Left ventricle myocardium superior (tissue), 1 donor: ENCODE measurements at places on chromosomes 2 and 18.
A peak's percentile ranks its signal among the peaks of the same experiment; 100 is the strongest.

- no peak for DNase-seq
Observed at GRCh38 chr2:118791483-118791882, 56.0 kb downstream of the EN1 start.

- DNase-seq = no peak
Observed at GRCh38 chr2:235495373-235496238, 1.8 kb downstream of the AGAP1 start.

- DNase-seq = no peak
Observed at GRCh38 chr2:28049416-28049815, 158.9 kb downstream of the BABAM2 start.

- DNase-seq = no peak
Observed at GRCh38 chr2:20551945-20552328, 99.0 kb downstream of the HS1BP3 start.

DNA sequence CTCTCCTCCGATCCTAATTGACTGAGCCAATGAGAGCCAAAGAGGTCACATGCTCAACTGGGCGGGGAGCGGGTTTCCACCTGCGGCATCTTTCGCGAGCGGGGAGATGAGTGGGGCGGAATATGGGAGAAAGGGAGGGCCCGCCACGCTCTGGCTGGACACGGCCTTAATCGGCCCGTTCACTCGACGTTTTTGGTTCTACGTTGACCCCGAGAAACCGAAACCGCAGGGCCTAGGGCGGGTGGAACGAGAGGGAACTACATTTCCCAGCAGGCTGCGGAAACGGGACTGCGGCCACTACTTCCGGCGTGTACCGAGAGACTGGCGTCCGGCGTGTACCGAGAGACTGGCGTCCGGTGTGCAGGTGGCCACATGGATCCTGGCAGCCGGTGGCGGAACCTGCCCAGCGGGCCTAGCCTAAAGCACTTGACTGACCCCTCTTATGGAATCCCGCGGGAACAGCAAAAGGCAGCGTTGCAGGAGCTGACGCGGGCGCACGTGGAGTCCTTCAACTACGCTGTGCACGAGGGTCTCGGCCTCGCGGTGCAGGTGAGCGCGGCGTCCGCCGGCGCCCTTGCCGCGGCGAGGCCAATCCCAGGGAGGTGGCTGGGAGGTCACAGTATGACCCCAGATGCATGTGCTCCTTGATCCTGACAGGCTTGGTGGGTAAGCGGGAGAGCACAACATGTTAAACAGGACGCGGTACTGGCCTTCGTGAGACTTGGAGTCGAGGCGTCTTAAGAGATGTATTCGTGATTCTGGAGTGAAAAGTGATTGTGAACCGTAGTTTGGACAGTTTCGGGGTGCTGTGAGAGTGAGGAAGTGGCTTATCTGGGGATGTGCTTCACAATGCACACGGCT, at the start of gene POLR1B:
Gene POLR1B (plus strand): TSS at position 343 of the 861 bp plus-strand sequence. CDS start 30 bp downstream, at position 373.
- DNase-seq = peak; percentile 88

DNA sequence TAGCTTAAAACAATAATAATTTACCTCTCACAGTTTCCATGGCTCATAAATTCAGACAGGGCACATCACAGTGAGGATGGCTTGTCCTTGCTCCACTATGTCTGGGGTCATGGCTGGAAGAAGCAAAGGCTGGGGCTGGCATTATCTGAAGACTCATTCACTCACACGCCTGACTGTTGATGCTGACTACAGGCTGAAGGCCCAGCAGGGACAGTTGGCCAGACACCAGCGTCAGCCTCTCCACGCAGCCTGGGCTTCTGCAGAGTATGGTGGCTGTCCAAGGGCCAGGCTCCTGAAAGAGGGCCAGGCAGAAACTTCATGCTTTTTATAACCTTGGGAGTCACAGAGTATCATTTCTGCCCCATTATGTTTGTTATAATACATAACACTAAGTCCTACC, 33.4 kb downstream of the YPEL5 start:
- peak; percentile 84 for DNase-seq

GRCh38 chr2:5758346-5758745, 66.2 kb downstream of the SOX11 start:
- no peak for DNase-seq

- DNase-seq = peak; percentile 62
Observed at GRCh38 chr2:54063967-54064535, 51.4 kb upstream of the ACYP2 start.

GRCh38 chr18:21109936-21110712, 1.5 kb downstream of the ROCK1 start:
- DNase-seq = no peak

DNA sequence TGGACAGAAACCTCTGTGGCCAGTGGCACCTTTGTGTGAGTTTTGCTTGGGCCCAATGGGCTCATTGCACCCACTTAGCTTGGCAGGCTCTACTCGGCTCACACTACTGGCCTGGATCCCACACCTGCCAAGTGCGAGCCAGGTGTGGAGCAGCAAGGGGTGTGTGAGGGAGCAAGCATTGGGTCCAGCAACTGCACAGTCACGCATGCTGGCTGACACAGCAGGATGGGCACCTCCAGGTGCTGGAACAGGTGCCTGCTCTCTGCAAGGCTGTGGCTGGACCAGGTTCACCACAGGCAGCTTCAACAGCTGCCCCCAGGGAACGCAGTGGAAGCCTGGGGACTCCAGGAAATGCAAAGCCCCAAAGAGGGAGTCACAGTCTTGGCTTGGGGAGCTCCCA, 94.2 kb downstream of the DOK6 start:
- DNase-seq = no peak

DNA sequence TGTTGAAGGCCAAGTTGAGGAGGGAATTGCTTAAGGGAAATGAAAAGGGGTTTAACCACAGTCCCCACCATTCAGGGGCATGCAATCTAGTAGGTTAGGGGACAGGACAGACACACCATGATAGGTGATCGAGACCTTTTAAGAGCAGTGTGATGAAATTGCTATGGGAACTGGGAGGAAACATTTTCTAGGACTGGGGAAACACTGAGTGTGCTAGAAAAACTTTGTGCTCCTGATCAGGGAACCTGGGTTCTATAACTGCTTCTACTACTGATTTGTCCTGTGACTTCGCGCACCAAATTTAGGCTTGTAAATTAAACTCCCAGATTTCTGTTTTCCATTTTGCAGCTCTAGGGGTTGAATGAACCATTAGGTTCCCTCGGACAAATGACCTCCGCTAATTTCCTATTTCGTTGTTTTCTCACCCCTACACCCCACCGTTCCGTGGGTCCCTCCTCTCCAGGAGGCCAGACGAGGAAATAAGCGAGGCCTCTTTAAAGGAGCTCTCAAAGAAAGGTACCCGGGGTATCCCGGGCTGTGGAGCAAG, 371 bp upstream of the LCLAT1 start:
- no peak for DNase-seq

DNA sequence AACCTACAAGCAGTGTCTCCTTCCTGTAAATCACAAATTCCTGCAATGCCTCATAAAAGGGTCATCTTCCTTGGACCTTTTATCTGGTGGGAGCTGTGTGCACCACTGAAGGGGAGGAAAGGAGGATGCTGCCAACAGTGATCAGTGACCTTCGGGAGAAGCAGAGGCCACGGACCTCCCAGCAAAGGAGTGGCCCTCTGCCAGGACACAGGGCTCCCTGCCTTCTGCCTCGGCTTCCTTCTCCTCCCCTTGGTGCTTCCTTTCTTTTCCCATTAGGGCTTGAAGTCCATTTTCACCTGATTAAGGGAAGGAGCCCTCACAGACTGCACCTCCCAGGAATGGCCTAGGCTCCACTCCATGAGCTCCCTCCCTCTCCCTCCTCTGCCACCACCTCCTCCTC, 85.3 kb upstream of the ITGA6 start:
- DNase-seq = no peak

- no peak for DNase-seq
Observed at GRCh38 chr18:72612894-72613533, 68.9 kb upstream of the CBLN2 start.

DNA sequence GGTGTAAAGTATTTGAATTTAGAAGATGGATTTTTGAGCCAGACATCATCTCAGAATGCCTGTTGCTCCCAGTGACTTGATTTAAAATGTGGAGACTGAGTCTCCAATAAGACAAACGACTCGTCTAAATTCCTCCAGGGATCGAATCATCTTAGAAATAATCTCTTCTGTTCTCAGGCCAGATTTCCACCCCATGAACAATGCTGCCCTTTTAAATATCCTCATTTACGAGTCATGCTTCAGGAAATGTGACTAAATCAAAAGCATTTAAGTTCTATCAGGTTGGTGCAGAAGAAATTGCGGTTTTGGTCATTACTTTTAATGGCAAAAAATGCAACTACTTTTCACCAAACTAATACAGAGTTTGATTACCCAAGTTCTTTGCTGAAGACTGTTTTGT, 684.6 kb upstream of the SOX11 start:
- DNase-seq = no peak

GRCh38 chr2:31877008-31877407, 133.8 kb downstream of the MEMO1 start:
- DNase-seq = no peak

- DNase-seq = no peak
Observed at GRCh38 chr2:120244656-120245519, 7.8 kb upstream of the RALB start.

- no peak for DNase-seq
Observed at GRCh38 chr18:36303211-36303844, 5.8 kb downstream of the FHOD3 start.

GRCh38 chr2:160574468-160575140, 81.0 kb upstream of the RBMS1 start:
- no peak for DNase-seq

DNA sequence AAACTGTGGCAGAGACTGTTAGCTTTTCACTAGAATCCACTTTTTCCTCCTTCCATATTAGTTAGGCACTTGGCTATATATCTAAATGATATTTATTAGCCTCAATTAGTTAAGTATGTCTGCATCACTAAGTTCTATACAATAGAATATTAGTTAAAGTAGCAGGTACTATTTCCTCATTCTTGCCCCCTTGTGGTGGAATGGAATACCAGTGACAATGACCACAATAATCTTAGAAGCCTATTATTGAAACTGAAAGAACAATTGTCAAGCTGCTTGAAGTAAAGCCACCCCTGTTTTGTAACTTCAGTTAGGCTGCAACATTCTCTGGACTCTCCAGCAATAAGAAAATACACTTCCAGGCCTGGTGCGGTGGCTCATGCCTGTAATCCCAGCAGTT, 476.3 kb upstream of the VWC2L start:
- DNase-seq = no peak

DNA sequence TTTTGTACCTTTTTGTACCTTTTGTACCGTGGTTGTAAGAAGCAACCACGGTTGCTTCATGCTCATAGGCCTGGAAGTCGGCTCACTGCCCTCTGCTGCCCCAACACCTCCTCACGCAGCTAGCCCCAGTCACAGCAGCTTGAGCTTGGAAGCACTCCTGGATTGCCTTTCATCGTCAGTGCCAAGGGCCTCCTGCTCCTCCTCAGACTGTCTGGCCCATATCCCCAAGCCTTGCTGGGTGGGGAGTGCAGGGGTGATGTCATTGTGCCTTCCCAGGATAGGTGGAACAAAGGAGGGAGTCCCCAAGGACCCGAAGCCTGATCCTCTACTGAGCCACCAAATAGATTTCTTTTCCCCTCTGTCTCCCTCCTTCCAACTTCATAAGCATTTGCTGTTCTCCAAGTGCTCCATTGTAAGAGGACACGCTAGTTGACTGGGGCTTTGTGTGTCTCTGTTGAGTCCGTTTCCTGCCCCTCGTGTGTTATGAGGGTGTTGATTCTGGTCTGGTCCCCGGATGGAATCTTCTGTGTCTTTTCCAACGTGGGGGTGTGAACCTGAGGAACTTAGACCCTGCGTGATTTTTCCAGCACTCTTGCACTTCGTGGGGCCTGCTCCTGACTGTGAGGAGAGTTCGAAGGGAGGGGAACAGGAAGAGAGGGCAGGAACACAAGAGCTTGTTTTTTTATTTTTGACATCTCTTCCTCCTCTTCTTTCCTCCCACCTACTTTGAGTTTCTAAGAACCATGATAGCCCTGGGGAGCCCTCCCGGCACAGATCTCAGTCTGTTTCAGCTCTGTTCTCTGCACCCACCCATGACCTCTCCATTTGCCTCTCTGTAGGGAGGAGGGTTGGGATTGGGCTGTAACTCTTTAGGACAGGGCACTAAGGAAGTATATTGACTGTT, 127.2 kb upstream of the EML6 start:
- peak; percentile 63 for DNase-seq

DNA sequence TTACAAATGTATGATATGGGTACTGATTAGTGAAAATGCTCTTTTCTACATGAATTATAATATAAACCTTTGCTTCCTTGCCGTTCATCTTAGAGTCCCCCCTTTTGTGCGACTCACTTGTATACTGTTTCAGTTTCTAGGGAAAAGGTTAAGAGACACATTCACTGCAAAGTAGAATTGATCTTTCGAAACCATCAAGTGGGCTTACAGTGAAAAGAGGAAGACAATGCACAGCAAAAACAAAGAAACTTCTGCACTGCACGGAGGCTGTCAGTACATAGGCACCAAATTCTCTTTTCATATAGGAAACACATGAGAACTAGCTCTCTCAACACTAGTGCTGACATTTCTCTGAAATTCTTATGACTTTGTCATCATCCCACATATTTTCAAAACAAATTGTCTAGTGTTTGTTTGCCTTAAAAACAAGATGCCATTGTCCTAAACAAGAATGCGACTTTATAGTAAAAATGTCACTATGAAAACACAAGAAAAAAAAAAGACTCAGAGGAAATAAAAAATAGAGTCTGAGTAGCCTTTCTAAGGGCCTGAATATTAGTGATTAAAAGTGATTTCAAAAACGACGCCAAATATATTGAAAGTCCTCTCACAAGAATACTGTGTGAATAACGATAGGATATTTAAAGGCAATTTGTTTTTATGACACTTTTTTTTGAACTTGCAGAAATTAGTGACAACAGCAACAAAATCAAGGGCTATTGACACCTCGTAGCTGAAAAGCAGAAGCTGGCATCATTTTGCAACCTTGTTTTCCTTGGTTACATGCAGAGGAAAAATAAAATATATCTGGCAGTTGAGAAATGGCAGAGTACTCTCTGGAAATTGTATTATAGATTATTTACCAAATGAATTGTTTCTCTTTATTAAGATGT, 827.0 kb downstream of the BCL11A start:
- DNase-seq = no peak

DNA sequence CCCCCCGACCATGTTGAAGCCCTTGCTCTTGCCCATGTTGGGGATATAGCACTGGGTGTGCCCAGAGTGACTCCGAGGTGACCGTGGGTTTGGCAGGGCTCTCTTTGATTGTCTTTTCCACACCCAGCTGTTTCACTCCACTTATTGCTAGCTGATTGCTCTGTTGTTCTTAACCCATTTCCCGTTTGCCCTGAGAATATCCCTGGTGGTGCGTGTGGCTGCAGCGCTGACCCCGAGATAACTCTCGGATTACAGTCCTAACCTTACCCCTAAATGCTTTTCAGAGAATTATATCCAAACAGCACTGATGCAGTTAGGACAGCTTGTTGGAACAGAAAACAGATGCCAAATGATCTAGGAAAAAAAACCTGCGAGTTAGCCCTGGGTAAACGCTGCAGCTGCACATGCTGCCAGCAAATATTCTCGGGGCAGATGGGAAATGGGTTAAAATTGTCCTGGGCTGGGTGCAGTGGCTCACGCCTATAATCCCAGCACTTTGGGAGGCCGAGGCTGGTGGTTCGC, 34.3 kb upstream of the SNORC start:
- DNase-seq = peak; percentile 41
